ENCODE measurements at places on chromosomes 13 and 19.

GRCh38 chr13:111472559-111473460, 152.4 kb downstream of the TEX29 start:
- no peak for DNase-seq

- no peak for DNase-seq
These were observed 172.8 kb downstream of the EFNB2 start for GRCh38 chr13:106362707-106363106.

GRCh38 chr19:3784607-3785450, 1.4 kb downstream of the MATK start:
- DNase-seq, result no peak

- peak; percentile 37 for DNase-seq
These were observed 431 bp downstream of the FUT3 start for GRCh38 chr19:5850743-5851293.

DNA sequence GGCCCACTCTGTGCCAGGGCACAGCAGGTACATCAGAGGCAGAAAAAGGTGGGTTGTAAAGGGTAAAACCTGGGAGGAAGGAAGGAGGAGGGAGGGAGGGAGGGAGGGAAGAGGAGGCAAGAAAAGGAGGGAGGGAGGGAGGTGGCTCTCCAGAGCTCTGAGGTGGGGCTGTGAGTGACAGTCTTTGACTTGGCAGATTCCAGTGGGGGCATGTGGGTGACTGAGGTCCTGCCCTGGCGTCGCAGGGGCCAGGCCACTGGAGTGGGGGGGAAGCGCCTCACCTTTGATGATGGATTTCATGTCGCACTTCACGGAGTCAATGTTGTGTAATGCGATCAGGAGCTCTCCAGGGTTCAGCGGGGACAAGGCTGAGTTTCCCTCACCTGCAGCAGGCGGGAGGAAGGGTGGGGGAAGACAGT, 6.0 kb upstream of the RSPH6A start:
- no peak for DNase-seq

DNA sequence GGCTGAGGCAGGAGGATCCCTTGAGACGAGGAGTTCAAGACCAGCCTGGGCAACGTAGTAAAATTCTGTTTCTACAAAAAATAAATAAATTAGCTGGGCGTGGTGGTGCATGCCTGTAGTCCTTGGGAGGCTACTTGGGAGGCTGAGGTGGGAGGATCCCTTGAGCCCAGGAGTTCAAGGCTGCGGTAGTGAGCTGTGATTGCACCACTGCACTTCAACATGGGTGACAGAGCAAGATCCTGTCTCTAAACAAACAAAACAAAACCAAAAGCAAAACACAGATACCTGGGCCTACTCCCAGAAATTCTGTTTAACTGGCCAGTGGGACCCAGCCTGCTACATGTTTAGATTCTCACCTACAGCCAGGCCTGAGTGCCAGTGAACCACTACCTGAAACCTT, 74.6 kb upstream of the MEDAG start:
- DNase-seq, result no peak

DNA sequence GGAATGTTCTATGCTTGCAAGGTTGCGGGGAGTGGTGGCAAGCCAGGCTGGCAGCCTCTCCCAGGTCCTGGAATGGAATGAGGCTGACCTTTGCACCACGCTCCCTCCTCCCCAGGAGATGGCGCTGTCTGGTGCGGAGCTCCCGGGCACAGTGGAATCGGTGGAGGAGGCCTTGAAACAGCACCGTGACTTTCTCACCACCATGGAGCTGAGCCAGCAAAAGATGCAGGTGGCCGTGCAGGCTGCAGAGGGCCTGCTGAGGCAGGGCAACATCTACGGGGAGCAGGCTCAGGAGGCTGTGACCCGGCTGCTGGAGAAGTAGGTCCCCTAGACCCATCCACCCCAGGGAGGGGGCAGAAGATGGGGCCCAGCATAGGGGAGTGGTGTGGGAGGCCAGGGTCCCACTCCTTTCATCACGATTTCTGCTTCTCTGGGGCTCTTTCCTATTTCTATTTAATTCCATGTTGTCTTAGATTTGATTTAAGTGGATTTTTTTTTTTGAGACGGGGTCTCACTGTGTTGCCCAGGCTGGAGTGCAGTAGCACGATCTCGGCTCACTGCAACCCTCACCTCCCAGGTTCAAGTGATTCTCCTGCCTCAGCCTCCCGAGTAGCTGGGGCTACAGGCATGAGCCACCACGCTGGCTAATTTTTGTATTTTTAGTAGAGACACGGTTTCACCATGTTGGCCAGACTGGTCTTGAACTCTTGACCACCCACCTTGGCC, 53.2 kb upstream of the SHKBP1 start:
- DNase-seq, result peak; percentile 47

GRCh38 chr13:32857689-32858088, 158.5 kb upstream of the KL start:
- no peak for DNase-seq

DNA sequence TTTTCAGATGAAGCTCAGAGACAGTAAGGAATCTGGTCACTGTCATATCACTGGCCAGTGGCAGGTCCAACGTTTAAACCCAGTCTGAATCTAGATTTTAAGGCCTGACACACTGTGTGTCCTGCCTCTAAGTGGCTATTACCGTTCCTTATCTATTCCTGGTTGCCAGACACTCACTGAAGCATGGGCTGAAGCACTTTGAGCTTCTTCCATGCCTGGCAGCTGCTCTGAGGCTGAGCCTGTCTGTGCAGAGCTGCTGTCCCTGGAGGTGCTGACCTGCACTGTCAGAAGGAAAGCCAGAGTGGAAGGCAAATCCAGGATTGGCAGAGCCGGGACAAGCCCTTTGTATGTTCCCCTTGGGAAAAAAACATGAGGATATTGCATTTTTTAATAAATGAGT, 109.2 kb upstream of the SLC7A1 start:
- no peak for DNase-seq

GRCh38 chr19:30167976-30168635, 204.1 kb upstream of the ZNF536 start:
- DNase-seq, result no peak

DNA sequence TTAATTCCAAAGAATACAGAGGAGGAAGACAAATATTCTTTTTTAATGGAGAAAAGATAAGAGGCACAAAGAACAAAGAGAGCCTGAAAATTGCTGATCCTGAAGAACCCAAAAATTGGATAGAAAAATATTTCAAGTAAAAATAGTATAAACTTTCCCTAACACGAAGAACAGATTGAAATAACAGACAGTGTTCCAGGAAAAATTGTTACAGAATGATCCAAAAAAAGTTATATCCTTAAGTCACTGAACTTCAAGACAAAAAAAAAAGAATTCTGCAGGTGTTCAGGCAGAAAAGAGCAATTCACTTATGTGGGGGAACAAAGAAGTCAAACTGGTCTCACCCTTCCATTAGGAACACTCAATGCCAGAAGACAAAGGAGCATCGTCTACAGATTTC, 160.2 kb downstream of the KLF12 start:
- no peak for DNase-seq

GRCh38 chr19:29805031-29805965, 6.5 kb upstream of the CCNE1 start:
- no peak for DNase-seq

DNA sequence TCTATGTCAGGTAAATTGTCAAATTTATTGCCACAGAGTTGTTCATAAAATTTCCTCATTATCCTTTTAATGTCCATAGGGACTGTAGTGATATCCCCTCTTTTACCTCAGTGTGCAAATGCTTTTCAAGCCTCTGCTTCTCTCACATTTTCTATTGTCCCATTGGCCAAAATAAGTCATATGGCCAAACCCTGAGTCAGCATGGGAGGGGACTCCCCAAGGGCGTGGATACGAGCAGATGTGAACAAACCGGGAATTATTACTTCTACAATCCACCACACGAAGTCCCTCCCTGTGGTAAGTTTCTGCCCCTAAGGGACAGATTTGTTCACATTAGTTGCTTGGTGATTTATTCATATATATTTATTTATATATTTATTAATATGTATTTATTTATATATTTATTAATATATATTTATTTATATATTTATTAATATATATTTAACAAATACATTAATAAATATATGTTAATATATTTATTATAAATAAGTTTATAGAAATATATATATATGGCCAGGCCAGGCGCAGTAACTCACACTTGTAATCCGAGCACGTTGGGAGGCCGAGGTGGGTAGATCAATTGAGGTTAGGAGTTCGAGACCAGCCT, 20.1 kb upstream of the CAMSAP3 start:
- no peak for DNase-seq

Measured in COR-L47 (cell line).